T-helper 17 cell (primary cell): ENCODE measurements at places on chromosomes 7 and 10. TPM values are rescaled to one million over a fixed set of nuclear protein-coding genes. Genes with fewer than 3 reads are reported as not detected.

DNA sequence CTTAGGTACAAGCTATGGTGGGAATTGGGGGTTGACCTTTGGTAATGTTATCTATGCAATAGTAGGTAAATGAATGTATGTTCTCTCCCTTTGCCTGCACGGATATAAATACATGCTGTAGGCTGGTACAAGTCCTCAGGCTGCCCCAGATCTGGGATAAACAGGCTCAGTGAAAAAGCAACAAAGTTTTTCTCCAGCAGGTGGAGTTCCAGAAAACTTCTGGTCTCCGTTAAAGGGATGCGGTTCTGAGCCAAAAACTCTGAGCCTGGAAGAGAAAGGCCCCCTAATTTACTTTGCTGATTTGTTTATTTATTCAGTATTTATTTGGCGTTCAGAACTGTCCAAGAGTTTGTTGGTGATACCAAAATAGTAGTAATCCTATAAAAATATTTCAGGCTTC lies 204.7 kb downstream of the ADRA2A start:
- no peak overlapping the region for H3K4me3 ChIP-seq
- peaks cover 43% of the 10 kb centered on the region for H3K27me3 ChIP-seq
- H3K4me1 ChIP-seq: peaks cover 4% of the 10 kb centered on the region
- H3K27ac ChIP-seq: peak overlapping the region; percentile 3
- DNase-seq: no peak
- no peaks in the 10 kb centered on the region for H3K36me3 ChIP-seq

DNA sequence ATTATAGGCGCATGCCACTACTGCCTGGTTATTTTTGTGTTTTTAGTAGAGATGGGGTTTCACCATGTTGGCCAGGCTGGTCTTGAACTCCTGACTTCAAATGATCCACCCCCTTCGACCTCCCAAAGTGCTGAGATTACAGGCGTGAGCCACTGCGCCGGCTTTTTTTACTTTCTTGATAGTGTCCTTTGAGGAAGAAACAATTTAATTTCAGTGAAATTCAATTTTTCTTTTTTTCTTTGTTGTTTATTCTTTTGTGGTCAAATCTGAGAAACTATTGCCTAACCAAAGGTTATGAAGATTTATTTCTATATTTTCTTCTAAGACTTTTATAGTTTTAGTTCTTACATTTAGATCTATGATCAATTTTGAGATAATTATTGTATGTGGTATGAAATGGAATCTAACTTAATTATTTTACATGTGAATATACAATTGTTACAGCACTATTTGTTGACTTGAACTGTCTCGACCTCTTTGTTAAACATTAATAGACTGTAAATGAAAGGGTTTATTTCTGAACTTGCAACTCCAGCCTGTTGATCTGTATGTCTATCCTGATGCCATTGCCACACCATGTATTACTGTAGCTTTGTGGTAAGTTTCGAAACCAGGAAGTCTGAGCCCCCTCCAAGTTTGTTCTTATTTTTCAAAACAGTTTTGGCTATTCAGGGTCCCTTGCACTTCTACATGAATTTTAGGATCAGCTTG lies 19.8 kb upstream of the RASSF4 start:
- no peak for DNase-seq
- H3K4me1 ChIP-seq: peaks cover 5% of the 10 kb centered on the region
- H3K27me3 ChIP-seq: no peaks in the 10 kb centered on the region
- H3K36me3 ChIP-seq: peaks cover 4% of the 10 kb centered on the region

DNA sequence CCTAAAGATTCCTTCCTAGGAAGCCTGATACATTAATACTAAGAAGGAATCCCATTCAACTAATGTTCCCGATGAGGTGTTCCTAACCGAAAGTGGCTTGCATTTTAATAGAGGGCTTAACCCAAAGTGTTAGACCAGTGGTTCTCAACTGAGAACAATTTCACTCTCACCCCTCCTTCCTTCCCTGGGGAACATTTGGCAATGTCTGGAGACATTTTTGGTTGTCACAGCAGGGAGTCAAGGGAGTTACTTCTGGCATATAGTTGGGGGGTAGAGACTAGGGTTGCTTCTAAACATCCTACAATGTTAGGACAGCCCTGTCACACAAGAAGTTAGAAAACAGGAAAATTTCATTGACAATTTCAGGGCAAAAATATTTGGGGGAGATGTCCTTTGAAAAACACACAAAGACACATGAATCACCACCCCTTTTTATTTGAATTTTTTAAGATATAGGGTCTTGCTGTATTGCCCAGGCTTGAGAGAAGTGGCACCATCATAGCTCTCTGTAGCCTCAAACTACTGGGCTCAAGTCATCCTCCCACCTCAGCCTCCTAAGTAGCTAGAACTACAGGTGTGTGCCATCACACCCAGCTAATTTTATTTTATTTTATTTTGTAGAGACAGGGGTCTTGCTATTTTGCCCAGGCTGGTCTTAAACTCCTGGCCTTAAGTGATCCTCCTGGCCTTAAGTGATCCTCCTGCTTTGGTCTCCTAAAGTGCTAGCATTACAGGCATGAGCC lies 50.7 kb downstream of the WNT2 start:
- DNase-seq: no peak
- no peaks in the 10 kb centered on the region for H3K4me1 ChIP-seq
- H3K36me3 ChIP-seq: no peaks in the 10 kb centered on the region
- no peak overlapping the region for H3K4me3 ChIP-seq
- peaks cover 59% of the 10 kb centered on the region for H3K27me3 ChIP-seq

DNA sequence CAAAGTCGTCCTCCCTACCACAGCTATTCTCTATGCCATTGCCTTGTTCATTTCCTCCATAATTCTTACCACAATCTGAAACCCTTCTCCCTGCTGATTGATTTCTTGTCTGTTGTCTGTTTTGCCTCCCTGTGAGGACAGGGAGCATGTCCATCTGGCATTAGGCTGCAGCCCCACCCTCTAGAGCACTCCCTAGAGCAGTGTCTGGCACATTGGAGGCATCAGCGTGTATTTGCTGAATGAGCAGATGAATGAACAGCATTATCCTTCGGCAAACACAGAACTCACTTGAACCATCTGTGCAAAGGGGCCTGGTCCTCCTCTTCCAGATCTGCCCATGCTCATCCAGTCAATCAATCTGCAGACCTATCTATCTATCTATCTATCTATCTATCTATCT lies 5.1 kb upstream of the DMBT1 start:
- peaks cover 38% of the 10 kb centered on the region for H3K4me1 ChIP-seq
- H3K36me3 ChIP-seq: no peaks in the 10 kb centered on the region
- no peak for DNase-seq
- H3K27ac ChIP-seq: no peak overlapping the region
- H3K27me3 ChIP-seq: no peaks in the 10 kb centered on the region

DNA sequence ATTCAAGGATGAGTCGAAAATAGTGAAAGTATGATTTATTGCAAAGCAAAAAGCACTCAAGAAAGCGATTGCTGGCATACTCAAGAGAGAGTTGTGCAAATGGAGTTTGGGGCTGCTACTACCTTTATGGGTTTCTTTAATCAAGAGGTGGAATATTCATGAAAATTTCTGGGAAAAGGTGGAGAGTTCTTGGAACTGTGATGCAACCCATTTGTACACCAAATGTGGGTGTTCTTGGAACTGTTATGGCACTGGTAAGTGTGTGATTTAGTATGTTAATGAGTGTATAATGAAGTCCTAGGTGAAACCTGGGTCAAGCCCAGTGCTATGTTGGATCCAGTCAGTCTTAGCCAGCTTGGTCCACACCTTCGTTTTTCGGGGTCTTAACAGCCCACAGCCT lies 3.4 kb upstream of the VOPP1 start:
- peaks cover 2% of the 10 kb centered on the region for H3K36me3 ChIP-seq
- no peak for DNase-seq
- H3K27ac ChIP-seq: peak overlapping the region; percentile 97
- H3K4me1 ChIP-seq: peaks cover 30% of the 10 kb centered on the region

DNA sequence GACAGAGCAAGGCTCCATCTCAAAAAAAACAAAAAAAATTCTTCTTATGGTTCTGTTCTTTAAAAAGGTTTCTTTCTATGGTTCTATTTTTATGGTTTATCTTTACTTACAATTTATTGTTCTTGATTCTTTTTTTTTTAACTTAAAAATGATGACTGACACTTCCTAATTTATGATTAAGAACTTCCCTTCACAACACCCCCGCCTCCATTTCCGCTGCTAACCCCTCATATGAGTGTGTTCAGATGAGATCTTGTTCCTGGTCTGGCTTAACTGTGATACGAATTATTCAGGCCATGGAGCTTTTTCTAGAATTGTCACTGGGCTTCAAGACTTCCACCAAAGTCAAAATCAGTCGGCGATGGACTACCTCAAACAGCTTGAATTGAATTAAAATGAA lies 33.9 kb downstream of the PTER start:
- H3K4me1 ChIP-seq: peaks cover 7% of the 10 kb centered on the region
- H3K36me3 ChIP-seq: peaks cover 6% of the 10 kb centered on the region
- no peak overlapping the region for H3K4me3 ChIP-seq
- H3K27ac ChIP-seq: no peak overlapping the region
- DNase-seq: no peak
- no peaks in the 10 kb centered on the region for H3K27me3 ChIP-seq

DNA sequence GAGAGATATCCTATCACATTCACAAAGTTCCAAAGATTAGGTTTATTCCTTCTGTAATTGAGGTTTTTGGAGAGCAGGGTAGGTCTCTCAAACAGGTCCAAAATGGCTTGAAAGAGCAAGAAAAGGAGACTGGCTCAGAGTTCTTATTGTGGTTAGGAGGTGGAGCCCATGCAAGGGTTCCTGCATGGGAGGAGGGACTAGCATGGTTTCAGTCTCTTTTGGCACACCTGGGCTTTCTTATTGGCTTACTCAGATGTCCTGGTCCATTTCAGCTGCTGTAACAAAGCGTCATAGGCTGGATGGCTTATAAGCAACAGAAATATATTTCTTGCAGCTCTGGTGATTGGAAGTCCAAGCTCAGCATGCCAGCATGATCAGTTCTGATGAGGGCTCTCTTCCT lies 493.1 kb downstream of the REEP3 start:
- H3K4me1 ChIP-seq: no peaks in the 10 kb centered on the region
- no peaks in the 10 kb centered on the region for H3K36me3 ChIP-seq
- H3K27ac ChIP-seq: no peak overlapping the region
- H3K27me3 ChIP-seq: no peaks in the 10 kb centered on the region

DNA sequence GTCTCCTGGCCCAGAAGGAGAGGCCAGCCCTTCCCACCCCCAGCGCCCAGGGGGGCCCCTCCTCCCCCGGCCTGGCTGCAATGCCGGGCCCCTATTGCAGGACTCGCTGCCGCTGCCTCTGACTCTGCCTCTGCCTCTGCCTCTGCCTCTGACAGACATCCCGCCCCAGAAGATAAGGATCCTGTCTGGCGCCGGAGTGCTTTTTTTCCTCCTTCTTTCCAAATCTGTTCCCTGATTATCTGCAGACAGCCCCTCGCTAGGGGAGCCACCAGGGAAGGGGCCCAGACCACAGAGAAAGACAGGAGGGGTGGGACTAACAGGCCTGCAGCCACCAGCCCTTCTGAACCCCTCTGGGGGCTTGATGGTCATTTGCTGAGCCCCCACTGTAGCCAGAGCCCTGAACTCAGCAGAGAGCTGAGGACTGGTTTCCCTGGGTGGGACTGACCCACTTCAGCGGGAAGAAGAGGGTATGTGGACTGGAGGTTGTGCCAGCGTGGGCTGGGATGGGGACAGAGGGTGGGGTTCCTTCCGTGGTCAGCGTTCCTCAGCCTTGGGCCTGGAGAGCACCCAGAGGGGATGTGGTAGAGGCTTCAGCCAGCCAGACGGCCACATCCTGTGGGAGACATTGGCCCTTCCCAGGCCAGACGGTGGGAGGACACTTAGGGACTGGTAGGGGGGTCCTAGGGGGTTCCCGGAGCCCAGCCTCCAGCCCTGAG lies 22.8 kb downstream of the UNC5B start:
- no peak for DNase-seq
- no peaks in the 10 kb centered on the region for H3K36me3 ChIP-seq
- no peak overlapping the region for H3K4me3 ChIP-seq
- no peak overlapping the region for H3K27ac ChIP-seq
- H3K27me3 ChIP-seq: peaks cover 20% of the 10 kb centered on the region

GRCh38 chr7:72035266-72035665 lies 376.9 kb downstream of the CALN1 start:
- no peaks in the 10 kb centered on the region for H3K27me3 ChIP-seq
- no peaks in the 10 kb centered on the region for H3K4me1 ChIP-seq
- no peaks in the 10 kb centered on the region for H3K36me3 ChIP-seq
- no peak overlapping the region for H3K27ac ChIP-seq
- no peak for DNase-seq

DNA sequence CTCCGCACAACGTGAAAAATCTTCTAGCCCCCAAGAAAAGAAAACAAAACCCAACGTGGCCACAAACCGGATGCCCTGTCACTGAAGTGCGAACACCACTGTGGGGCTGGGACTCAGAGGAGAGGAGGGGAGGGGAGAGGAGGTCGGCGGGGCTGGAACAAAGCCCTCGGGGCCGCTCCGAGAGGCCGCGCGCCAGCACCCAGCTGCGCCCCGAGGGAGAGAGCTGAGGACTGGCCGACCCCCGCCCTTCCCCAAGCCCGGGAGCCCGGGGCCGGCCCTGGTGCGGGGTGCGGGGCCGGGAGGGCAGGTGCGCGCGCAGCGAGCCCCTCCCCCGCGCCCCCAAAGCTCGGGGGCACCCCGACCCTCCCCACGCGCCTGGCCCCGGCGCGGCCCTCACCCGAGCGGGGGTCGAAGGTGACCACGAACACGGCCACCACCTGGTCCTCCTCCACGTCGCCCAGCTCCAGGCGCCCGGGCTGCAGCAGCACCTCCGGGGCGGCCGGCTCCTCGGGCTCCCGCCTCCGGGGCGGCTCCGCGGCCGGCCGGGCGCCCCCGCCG lies 398 bp downstream of the DENND11 start:
- peak; percentile 57 for DNase-seq
- H3K4me1 ChIP-seq: peaks cover 40% of the 10 kb centered on the region
- peak overlapping the region; percentile 97 for H3K27ac ChIP-seq
- H3K4me3 ChIP-seq: peak overlapping the region; percentile 94
- H3K36me3 ChIP-seq: no peaks in the 10 kb centered on the region

DNA sequence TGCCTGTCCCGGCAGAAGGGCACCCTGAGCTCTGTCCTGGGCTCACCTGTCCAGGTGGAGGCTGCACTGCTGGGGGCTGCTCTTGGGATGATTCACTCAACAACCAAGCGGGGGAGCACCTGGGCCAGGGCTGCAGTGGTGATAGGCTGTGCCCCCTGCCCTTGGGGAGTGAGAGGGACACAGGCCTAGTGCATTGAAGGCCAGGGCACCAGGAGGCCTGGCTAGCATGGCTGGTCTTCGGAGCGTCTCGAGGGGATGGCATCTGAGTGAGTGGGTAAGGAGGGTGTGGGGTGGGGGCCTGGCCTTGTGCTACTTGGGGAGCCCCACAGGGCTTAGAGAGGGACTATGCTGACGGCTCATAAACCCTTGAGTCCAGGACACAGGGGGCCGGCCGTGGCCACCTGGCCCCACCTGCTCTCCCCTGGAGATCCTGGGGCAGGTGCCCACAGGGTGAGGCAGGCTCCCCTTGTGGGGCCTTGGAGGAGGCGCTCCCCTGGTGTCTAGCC lies 3.1 kb downstream of the PWWP2B start:
- no peaks in the 10 kb centered on the region for H3K36me3 ChIP-seq
- no peak overlapping the region for H3K4me3 ChIP-seq
- H3K27me3 ChIP-seq: no peaks in the 10 kb centered on the region
- no peak overlapping the region for H3K27ac ChIP-seq

INPP5A gene
- 24.7 TPM for total RNA-seq

DLG5 gene
- 13.1 TPM for total RNA-seq

TMEM178B gene
- total RNA-seq: 0.96 TPM

LIPN gene
- 0.80 TPM for total RNA-seq

GIMAP5 gene
- 44.1 TPM for total RNA-seq
